ENCODE measurements at places on chromosomes 16 and 17.

DNA sequence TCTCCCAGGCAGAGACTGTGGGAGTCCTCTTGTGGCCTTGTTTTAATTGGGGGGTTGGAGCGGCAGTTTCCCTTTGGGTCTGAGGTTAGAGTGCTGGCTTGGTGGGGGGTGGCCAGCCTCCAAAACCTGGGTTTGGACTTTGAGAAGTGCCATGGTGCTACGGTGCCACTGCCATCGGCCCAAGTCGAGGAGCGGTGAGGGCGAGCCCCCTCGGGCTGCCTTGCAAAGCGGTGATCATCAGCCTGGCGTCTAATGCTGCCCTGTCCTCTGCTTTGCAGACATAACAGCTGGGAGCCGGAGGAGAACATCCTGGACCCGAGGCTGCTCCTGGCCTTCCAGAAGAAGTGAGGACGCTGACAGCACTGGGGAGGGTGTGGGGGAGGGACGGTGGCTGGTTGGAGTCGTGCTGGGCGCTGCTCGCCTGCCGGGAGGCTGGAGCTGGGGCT is 1.2 kb downstream of the CBX2 start:
- no peak for DNase-seq

DNA sequence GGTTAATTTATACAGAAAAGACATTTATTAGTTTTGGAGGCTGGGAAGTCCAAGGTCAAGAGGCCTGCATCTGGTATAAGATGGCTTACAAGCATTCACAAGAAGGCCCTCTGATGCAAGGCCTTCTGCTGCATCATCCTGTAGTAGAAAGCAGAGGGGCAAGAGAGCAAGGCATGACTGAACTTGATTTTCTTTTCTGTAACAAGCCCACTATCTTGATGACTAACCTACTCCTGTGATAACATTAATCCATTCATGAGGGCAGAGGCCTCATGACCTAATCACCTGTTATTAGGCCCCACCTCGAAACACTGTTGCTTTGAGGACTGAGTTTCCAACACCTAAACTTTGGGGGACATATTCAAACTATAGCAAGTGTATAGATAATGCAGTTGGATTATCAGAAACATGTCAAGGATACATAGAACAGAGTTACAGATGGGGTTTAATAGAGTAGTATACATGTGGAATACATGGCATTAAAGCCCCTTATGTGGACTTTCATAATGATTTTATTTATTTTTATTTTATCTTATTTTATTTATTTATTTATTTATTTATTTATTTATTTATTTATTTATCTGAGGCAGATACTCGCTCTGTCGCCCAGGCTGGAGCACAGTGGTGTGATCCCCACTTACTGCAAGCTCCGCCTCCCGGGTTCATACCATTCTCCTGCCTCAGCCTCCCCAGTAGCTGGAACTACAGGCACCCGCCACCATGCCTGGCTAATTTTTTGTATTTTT is 88.2 kb downstream of the CHD9 start:
- DNase-seq, result no peak

DNA sequence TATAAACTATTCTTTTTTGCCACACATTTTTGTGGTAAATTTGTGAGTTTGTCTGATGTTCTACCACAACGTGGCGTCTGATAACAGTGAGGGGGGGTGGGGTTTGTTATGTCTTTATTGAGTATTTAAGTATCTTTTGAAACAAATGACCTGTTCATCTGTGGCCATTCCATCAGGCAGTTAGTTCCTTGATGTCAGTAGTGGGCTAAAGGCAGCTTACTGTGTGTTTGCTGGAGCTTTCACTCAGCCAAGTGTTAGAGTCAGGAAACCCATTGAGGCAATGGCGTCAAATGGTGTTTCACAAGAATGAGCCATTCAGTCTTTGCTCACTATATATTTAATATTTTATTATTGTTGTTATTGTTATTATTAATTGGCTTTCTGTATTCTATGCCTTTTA is 28.0 kb downstream of the NQO1 start:
- no peak for DNase-seq

- no peak for DNase-seq
These were observed 44.7 kb downstream of the TMEM132E start for GRCh38 chr17:34623856-34624766.

Data from activated effector memory CD4-positive, alpha-beta T cell treated with Interleukin-2 at 50 U/mL for 16 hours (primary cell).